Activated naive CD4-positive, alpha-beta T cell treated with anti-CD3 and anti-CD28 coated beads for 36 hours (primary cell): ENCODE measurements at places on chromosomes 6 and 20. TPM values are rescaled to one million over a fixed set of nuclear protein-coding genes. Genes with fewer than 3 reads are reported as not detected.

The DLGAP4 gene
- 9.2 TPM for total RNA-seq

The PRSS35 gene
- not detected for total RNA-seq

DNA sequence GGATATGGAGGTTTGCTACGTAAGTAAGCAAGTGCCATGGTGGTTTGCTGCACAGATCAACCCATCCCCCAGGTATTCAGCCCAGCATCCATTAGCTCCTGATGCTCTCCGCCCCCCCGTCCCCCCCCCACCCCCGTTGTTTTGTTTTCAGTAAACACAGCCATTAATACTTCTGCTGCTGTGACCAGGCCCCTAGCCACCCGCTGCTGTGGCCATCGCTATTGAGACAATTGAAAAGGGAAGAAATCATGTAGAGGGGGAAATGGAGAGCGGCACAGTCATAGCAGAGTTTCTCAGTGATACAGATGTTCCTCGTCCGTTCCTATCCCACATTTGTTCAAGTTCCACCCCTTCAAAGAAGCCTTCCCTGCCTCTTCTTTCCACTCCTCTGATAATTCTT is 24.9 kb downstream of the SLC35D3 start:
- H3K36me3 ChIP-seq: no peaks in the 10 kb centered on the region
- no peak for DNase-seq
- H3K27ac ChIP-seq: no peak overlapping the region
- H3K4me3 ChIP-seq: no peak overlapping the region

DNA sequence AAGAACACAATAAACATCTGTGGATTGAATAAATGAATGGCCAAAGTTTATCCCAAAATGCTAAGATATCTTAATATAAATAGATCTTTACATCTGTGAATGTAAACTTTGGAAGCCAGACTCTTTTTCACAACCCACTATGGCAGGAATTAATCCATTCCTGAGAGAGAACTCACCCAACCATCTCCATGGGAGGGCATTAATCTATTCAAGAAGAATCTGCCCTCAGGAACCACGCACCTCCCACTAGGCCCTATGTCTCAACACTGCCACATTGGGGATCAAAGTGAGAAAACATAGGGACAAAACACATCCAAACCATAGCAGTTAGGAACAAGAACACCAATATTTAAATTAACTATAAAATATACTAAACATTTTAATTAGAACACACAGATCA is 3.4 kb downstream of the UBE3D start:
- DNase-seq: no peak
- peaks cover 21% of the 10 kb centered on the region for H3K36me3 ChIP-seq
- H3K27me3 ChIP-seq: no peaks in the 10 kb centered on the region
- H3K4me1 ChIP-seq: peaks cover 26% of the 10 kb centered on the region
